CD4-positive, alpha-beta T cell treated with Interleukin-17A for 1 hour (primary cell): ENCODE measurements at places on chromosomes 2 and 18.

GRCh38 chr2:140356697-140357096 lies 1576.5 kb upstream of the NXPH2 start:
- no peak for DNase-seq

GRCh38 chr2:179655627-179656026 lies 205.8 kb downstream of the ZNF385B start:
- no peak for DNase-seq

DNA sequence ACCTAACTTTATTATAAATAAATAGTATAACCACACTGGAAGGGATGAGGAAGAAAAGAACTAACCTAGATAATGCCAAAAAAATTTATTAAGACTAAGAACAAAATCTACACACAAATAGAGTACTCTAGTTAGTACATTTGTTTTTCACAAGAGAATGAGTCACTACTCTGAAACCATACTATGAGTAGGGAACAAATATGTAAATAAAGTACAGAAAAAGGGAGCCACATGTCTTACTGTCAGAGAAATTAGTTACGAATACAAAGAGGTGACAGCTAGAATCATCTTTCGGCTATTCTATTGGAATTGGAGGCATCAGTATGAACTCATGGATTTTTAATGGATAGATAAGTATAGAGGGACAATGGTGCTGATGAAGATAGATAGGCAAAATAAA lies 150.5 kb downstream of the COPS8 start:
- DNase-seq: no peak

DNA sequence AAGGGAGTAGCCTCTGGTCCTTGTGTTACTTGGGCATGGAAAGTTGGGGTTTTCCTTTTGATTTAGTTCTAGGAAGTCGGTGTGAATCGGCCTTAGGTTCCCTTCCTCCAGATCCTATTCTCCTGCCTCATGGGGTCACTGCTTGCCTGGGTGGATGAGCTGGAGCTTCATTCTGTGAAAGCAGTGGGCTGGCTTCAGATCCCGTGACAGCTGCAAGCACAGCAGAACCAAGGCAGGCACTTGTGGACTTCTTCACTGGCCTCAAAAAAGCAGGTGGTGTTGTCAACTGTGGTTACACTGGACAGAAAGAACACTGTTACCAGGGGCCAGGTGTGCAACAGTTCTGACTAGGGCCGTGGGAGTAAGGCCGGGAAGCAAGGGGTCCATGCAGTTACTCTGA lies 243.4 kb downstream of the LDLRAD4 start:
- DNase-seq: no peak

GRCh38 chr2:207289295-207290018 lies 123.7 kb upstream of the KLF7 start:
- DNase-seq: no peak

DNA sequence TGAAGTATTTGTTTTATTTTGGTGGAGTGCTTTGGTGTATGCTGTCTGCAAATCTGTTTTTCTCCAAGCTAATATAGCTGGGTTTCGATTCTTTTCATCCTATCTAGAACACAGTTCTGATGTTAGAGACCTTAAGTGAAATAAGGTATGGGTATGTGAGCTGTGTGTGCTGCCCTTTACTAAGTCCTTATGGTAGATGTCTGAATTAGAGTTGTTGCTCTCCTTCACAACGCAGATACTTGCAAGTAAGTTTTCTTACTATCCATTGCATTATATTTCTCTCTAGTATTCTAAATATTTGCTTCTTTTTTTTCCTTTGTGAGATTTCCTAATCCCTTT lies 38.6 kb downstream of the AGFG1 start:
- DNase-seq: no peak

- no peak for DNase-seq
Observed at GRCh38 chr18:74541703-74542555, 7.6 kb downstream of the CNDP1 start.

- DNase-seq: no peak
Observed at GRCh38 chr18:21803495-21803894, 62.9 kb downstream of the MIB1 start.

GRCh38 chr18:6837904-6838303 lies 108.4 kb downstream of the ARHGAP28 start:
- no peak for DNase-seq
